NCI-H2107 (cell line): ENCODE measurements at places on chromosomes 1 and 21.

GRCh38 chr1:205472737-205473441 is 17.0 kb upstream of the BLACAT1 start:
- no peak for DNase-seq

GRCh38 chr1:179187043-179187442 is 42.4 kb downstream of the ABL2 start:
- DNase-seq = no peak

- no peak for DNase-seq
Measured at GRCh38 chr1:200090252-200091159, 63.0 kb downstream of the NR5A2 start.

DNA sequence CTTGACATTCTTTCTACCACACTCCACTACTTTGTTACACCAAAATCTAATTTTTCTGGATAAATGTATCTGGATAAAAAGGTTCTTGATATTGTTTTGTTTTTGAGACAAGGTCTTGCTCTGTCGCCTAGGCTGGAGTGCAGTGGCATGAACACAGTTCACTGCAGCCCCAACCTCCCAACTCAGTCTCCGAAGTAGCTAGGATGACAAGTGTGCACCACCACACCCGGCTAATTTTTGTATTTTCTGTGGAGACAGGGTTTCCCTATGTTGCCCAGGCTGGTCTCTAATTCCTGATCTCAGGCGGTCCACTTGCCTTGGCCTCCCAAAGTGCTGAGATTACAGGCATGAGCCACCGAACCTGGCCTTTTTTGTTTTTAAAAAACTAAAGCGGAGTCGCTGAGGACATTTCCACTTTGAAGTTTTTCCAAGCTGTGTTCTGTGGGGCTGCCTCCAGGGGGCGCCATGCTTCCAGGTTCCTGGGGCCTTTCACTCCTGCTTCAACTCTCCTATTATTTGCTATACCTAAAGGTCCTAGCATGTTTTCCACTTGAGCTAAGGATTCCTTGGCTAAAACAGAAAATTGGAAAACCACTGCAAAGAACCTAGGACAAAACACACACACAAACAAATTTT is 14.1 kb upstream of the NCMAP start:
- DNase-seq = no peak

DNA sequence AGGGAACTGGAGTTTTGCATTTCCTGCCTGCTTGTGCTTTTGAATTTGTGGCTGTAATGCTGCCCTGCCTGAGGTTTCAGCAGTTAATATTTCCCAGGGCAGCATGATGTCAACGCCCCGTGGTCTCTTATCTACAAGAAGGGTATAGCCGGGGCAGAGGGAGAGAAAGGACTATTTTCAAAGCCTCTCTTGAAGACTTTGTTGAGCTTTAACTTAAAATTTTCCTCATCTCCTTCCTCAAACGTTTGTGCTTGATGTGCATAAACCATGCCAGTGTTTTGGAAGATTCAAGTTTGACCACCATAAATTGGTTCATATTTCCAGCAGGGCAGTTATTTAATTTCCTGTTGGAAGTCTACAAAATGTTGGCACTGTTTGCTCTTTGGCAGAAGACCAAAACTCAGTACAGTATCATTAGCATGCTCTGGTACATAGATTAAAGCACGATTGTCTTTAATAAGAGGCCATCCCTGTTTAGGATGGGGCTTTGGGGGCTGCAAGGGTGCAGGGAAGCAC is 43.4 kb downstream of the ROR1 start:
- no peak for DNase-seq

DNA sequence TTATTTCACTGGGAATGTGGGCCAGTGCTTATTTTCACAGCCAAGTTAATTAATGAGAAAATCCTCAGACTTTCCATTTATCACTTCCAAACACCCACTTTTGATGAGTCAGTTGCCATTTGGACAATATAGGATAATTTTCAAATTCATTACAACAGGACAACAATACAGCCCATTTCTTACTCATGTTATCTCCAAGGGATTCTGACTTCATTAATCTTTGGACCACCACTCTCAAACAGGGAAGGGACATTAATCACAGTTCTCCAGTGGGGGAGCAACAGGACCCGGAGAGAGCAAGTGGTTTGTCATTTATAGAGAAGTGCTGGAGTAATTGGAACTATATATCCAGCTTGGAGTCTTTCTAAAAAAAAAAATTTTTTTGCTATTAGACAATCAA is 38.7 kb downstream of the JUN start:
- DNase-seq = no peak

- no peak for DNase-seq
Measured at GRCh38 chr1:242827538-242827937, 303.0 kb upstream of the PLD5 start.

GRCh38 chr1:183159960-183160359 is 26.1 kb upstream of the LAMC2 start:
- DNase-seq = no peak
